ENCODE measurements at places on chromosomes 11 and 22.
A peak's percentile ranks its signal among the peaks of the same experiment; 100 is the strongest.

GRCh38 chr11:94219771-94220170 is 84.6 kb upstream of the IZUMO1R start:
- no peak overlapping the region for H3K27ac ChIP-seq
- no peaks in the 10 kb centered on the region for H3K36me3 ChIP-seq
- peak; percentile 18 for DNase-seq
- H3K27me3 ChIP-seq = no peaks in the 10 kb centered on the region
- no peaks in the 10 kb centered on the region for H3K4me1 ChIP-seq
- no peak overlapping the region for H3K4me3 ChIP-seq

- H3K36me3 ChIP-seq = no peaks in the 10 kb centered on the region
- no peaks in the 10 kb centered on the region for H3K27me3 ChIP-seq
- H3K4me3 ChIP-seq = no peak overlapping the region
- H3K27ac ChIP-seq = no peak overlapping the region
Observed at GRCh38 chr11:34353881-34354280, 3.9 kb downstream of the ABTB2 start.

- H3K27ac ChIP-seq = no peak overlapping the region
- H3K27me3 ChIP-seq = no peaks in the 10 kb centered on the region
- no peak for DNase-seq
- H3K36me3 ChIP-seq = no peaks in the 10 kb centered on the region
- H3K4me1 ChIP-seq = no peaks in the 10 kb centered on the region
- no peak overlapping the region for H3K4me3 ChIP-seq
Observed at GRCh38 chr11:107496011-107496410, 38.4 kb upstream of the CWF19L2 start.

GRCh38 chr22:26271427-26271826 is 102.2 kb downstream of the SEZ6L start:
- H3K36me3 ChIP-seq = no peaks in the 10 kb centered on the region
- H3K4me1 ChIP-seq = no peaks in the 10 kb centered on the region
- H3K4me3 ChIP-seq = no peak overlapping the region
- no peaks in the 10 kb centered on the region for H3K27me3 ChIP-seq
- no peak for DNase-seq
- no peak overlapping the region for H3K27ac ChIP-seq

GRCh38 chr11:30258679-30259078 is 27.9 kb downstream of the FSHB start:
- H3K4me1 ChIP-seq = no peaks in the 10 kb centered on the region
- H3K27me3 ChIP-seq = no peaks in the 10 kb centered on the region
- H3K4me3 ChIP-seq = no peak overlapping the region

- no peak for DNase-seq
- no peak overlapping the region for H3K27ac ChIP-seq
- H3K36me3 ChIP-seq = no peaks in the 10 kb centered on the region
- no peaks in the 10 kb centered on the region for H3K27me3 ChIP-seq
Observed at GRCh38 chr22:50049299-50050195, 8.6 kb downstream of the TTLL8 start.

GRCh38 chr11:87878373-87878825 is 296.8 kb downstream of the RAB38 start:
- no peak overlapping the region for H3K4me3 ChIP-seq
- H3K27me3 ChIP-seq = no peaks in the 10 kb centered on the region
- H3K4me1 ChIP-seq = no peaks in the 10 kb centered on the region

DNA sequence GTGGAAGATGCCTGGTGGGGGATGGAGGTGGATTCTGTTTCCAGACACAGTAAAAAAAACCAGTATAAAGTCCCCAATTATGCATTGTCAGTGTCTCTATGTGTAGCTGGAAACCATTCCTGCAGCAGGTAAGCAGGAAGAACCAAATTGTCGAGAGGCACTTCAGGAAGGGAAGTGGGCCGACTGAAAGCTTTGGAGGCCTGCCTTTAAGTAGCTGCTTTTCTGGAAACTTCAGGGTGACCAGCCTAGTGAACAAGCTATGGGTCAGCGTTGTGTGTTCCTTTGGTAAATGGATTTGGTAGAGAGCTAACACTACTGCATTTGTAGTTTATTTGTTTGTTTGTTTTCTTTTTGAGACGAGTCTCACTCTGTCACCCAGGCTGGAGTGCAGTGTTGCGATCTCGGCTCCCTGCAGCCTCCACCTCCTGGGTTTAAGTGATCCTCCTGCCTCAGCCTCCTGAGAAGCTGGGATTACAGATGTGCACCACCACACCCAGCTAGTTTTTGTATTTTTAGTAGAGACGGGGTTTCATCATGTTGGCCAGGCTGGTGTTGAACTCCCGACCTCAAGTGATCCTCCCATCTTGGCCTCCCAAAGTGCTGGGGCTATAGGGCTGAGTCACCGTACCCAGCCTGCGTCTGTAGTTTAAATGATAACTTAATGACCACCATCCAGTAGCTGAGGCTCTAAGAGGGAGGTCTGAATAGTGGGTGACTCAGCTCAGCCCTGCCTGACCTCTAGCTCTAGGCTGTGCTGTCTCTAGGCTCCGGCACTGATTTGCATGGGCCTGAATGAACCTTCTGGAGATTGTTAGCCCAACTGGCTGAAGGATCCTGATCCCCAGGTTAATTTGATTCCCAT is 12.8 kb downstream of the PTPRJ start:
- no peaks in the 10 kb centered on the region for H3K27me3 ChIP-seq
- no peak for DNase-seq
- no peaks in the 10 kb centered on the region for H3K36me3 ChIP-seq
- H3K4me1 ChIP-seq = no peaks in the 10 kb centered on the region

GRCh38 chr11:97567801-97568200 is 1178.0 kb downstream of the JRKL start:
- no peaks in the 10 kb centered on the region for H3K36me3 ChIP-seq
- no peaks in the 10 kb centered on the region for H3K27me3 ChIP-seq
- H3K4me3 ChIP-seq = no peak overlapping the region
- DNase-seq = no peak
- H3K27ac ChIP-seq = no peak overlapping the region
- no peaks in the 10 kb centered on the region for H3K4me1 ChIP-seq

DNA sequence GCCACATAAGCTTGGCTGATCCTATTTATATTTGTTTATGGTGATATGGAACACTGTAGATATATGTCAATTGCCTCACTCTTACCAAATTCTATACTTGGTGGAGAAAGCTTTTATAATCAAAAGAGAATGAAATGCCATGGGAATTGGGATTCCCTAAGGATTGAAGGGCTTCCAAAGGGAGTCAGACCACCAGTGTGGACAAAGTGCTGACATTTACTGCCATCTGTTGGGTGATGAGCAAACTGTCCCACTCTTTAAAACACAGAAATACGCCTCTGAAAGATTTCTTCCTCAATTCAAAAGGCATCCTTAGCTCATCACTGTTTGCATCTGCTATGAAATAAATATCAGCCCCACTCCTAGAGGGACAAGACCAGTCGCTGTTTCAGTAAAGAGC is 7.1 kb downstream of the SLC1A2 start:
- H3K27ac ChIP-seq = no peak overlapping the region
- no peak overlapping the region for H3K4me3 ChIP-seq
- H3K36me3 ChIP-seq = no peaks in the 10 kb centered on the region
- no peaks in the 10 kb centered on the region for H3K4me1 ChIP-seq
- no peak for DNase-seq
- no peaks in the 10 kb centered on the region for H3K27me3 ChIP-seq

DNA sequence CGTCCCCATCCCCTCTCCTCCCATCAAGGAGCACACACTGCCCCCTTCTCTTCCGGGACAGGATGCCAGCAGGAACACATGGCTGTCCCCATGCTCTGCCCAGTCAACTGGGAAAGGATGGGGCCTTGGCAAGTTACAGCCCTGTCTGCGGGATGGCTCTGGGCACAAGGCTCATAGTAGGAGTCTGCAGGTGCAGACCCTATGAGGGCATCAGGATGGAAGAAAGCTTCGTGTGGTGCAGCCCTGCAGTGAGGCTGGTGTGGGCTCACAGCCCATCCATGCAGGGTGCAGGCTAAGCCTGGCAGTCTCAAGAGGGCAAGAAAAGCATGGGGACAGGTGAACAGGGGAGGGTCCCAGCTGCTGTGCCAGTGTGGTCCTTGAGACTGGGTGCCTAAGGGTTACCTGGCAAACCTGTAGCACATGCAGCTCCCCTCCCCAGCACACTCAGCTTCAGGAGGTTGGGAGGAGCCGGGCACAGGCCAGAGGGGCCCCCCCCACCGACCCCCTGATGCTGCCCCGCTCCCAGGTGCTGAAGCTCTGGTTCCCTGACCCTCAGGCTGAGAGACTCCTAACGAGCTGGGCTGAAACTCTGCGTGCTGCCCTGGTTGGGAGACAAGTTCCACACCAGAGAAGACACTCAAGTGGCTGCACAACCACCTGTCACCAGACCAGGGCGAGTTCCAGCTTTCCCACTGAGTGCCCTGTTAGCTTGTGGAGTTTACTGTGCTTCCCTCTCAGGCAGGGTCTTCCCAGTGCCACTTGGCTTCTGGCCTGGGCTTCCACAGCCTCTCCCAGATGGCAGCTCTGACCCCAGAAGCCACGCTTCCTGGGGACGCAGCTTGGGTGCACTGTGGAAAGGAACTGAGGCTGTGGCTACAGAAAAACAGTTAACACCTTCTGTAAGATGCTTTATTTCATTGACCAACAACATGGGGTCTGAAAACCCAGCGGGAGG is 3.3 kb upstream of the SCARF2 start:
- peaks cover 5% of the 10 kb centered on the region for H3K4me1 ChIP-seq
- H3K4me3 ChIP-seq = no peak overlapping the region
- no peaks in the 10 kb centered on the region for H3K27me3 ChIP-seq
- no peak overlapping the region for H3K27ac ChIP-seq
- H3K36me3 ChIP-seq = no peaks in the 10 kb centered on the region
- DNase-seq = no peak

DNA sequence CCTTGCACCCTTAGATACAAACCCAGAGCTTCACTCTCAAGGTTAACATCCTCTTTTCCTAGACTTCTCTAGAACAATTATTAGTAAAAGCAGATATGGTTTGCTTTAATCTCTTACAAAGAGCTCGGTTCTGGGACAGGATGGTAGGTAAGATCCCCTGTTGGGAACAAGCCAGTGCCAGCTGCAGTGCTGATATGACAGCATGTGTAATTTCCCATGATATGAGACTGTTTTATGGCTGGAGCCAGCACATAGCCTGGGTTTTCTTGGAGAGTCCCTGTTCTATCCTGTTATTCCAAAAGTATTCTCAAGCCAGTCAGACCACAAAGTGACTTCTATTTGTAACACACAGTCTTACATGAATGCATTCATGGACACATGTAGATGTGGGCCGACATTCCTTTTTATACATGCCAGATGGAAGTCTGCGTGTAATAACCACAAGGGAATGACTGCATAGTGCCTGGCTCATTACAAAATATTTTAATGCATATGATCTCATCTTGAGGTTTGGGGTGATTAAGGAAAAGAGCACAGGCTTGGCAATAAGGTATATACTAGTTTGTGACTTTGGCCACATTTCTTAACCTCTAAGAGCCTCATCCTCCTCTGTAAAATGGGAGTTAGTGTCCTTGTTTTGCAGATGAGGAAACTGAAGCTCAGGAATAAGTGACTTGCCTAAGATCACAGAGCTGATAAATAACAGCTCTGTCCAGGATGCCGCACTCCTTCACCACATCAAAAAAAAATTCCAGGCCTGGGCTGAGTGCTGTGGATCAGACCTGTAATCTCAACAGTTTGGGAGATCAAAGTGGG is 21.8 kb downstream of the CLMP start:
- no peaks in the 10 kb centered on the region for H3K27me3 ChIP-seq
- peaks cover 5% of the 10 kb centered on the region for H3K4me1 ChIP-seq
- no peaks in the 10 kb centered on the region for H3K36me3 ChIP-seq
- no peak overlapping the region for H3K27ac ChIP-seq
- DNase-seq = no peak
- H3K4me3 ChIP-seq = no peak overlapping the region

- H3K27me3 ChIP-seq = no peaks in the 10 kb centered on the region
- H3K36me3 ChIP-seq = no peaks in the 10 kb centered on the region
- H3K4me1 ChIP-seq = peaks cover 24% of the 10 kb centered on the region
- no peak for DNase-seq
- H3K4me3 ChIP-seq = no peak overlapping the region
- no peak overlapping the region for H3K27ac ChIP-seq
Observed at GRCh38 chr11:46363031-46363407, 15.8 kb downstream of the DGKZ start.

DNA sequence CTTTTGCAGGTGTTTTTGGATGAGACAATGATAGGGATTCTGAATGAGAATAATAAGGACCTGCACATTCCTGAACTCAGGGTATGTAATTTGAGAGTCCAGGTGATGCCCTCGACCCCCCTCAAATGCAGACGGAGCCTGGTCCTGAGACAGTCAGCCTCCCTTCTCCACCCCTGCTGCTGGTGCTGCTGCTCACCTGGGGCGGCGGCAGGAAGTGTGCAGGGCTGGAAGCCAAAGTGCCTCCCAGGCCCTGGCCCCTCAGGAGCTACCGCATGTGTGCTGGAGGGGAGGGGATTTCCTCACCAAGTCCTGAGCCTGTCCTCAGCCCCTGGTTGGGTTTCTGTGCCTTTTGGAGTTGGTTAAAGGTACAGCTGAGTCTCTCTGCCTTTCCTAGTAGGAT is 19.0 kb upstream of the GLB1L2 start:
- H3K27me3 ChIP-seq = no peaks in the 10 kb centered on the region
- H3K4me1 ChIP-seq = no peaks in the 10 kb centered on the region
- H3K27ac ChIP-seq = no peak overlapping the region
- H3K36me3 ChIP-seq = no peaks in the 10 kb centered on the region
- H3K4me3 ChIP-seq = no peak overlapping the region
- DNase-seq = no peak

DNA sequence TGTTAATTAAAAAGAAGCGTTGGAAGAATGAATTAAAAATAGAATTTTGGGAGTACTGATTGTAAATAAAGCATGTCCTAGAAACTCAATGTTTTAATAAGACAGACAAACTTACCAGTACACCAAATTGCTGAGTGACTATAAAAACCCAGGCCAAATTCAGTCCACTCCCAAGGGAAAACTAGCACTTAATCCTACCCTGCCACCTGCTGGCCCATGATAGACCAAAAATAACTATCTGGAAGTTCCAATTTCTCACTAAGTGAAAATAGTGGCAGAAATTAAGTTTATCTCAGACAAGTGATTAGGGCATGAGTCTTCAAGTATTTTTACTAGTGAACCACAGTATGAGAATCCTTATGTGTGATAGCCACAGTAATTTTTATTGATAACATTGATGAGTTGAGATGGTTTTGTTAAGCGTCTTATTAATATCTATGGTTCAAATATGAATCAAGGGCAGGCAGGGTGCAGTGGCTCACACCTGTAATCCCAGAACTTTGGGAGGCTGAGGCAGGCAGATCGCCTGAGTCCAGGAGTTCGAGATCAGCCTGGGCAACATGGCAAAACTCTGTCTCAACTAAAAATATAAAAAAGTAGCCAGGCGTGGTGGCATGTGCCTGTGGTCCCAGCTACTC is 9.8 kb upstream of the DDX10 start:
- no peak overlapping the region for H3K27ac ChIP-seq
- H3K27me3 ChIP-seq = no peaks in the 10 kb centered on the region
- no peaks in the 10 kb centered on the region for H3K36me3 ChIP-seq
- H3K4me3 ChIP-seq = no peak overlapping the region
- DNase-seq = peak; percentile 59

DNA sequence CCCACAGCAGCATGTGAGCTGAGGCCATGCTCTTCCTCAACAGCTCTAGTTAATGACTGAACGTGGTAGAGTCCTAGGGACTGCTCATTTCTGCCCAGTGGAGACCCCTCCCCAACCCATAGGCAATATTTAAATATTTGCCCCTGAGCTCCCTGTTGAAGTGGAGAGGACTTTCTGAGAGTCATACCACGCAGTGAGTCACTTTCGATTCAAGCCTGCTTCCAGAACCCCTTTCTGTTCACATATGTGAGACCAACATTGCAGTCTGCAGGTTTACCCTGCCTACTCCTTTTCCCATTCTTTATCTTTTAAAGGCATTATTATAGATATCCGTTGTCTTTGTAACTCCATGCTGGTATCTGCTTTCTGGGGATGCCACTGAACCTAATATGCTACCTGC is 946.3 kb downstream of the JRKL start:
- H3K4me3 ChIP-seq = no peak overlapping the region
- DNase-seq = no peak
- no peaks in the 10 kb centered on the region for H3K27me3 ChIP-seq
- no peaks in the 10 kb centered on the region for H3K4me1 ChIP-seq
- H3K27ac ChIP-seq = no peak overlapping the region

Measured in testis (tissue), 5 donors.